ENCODE measurements at places on chromosomes 4 and X. TPM values are rescaled to one million over a fixed set of nuclear protein-coding genes. Genes with fewer than 3 reads are reported as not detected.

GRIA3 gene
- 2.6 TPM for polyA plus RNA-seq

SERTM2 gene
- 0.05 TPM for polyA plus RNA-seq

HTRA3 gene
- 7.2 TPM for polyA plus RNA-seq

SLC35A2 gene
- polyA plus RNA-seq: 27.2 TPM

GBA3 gene
- polyA plus RNA-seq: 10.7 TPM

CXCL10 gene
- polyA plus RNA-seq: 0.93 TPM

FAM9C gene
- 0.25 TPM for polyA plus RNA-seq

COX7B2 gene
- polyA plus RNA-seq: not detected

TET2 gene
- polyA plus RNA-seq: 29.1 TPM

TCP11X2 gene
- 2.4 TPM for polyA plus RNA-seq

UGT2A1 gene
- polyA plus RNA-seq: 8.6 TPM

NXF2 gene
- polyA plus RNA-seq: 0.71 TPM

TLR6 gene
- 1.0 TPM for polyA plus RNA-seq

MAGEA2 gene
- polyA plus RNA-seq: not detected

GUCY1B1 gene
- polyA plus RNA-seq: 72.1 TPM

TRAPPC11 gene
- 55.3 TPM for polyA plus RNA-seq

UBE2K gene
- polyA plus RNA-seq: 105 TPM

SLC26A1 gene
- 10.0 TPM for polyA plus RNA-seq

COPS4 gene
- 80.7 TPM for polyA plus RNA-seq

MAGEA2B gene
- not detected for polyA plus RNA-seq

TLR2 gene
- 9.8 TPM for polyA plus RNA-seq

MID1IP1 gene
- polyA plus RNA-seq: 14.0 TPM

SSX4B gene
- polyA plus RNA-seq: not detected

GASK1B gene
- 35.5 TPM for polyA plus RNA-seq

F11 gene
- 5.3 TPM for polyA plus RNA-seq

FATE1 gene
- not detected for polyA plus RNA-seq

SOD3 gene
- 7.7 TPM for polyA plus RNA-seq

RNF175 gene
- polyA plus RNA-seq: 7.3 TPM

MAGIX gene
- 4.3 TPM for polyA plus RNA-seq

SCRG1 gene
- 0.45 TPM for polyA plus RNA-seq

TSPAN6 gene
- polyA plus RNA-seq: 173 TPM

VMA21 gene
- polyA plus RNA-seq: 33.3 TPM

TAF7L gene
- polyA plus RNA-seq: 0.67 TPM

RHOXF1 gene
- polyA plus RNA-seq: 3.0 TPM

DUX4 gene
- not detected for polyA plus RNA-seq

XAGE1A gene
- not detected for polyA plus RNA-seq

FAM184B gene
- polyA plus RNA-seq: 0.85 TPM

SLC25A4 gene
- 37.1 TPM for polyA plus RNA-seq

GAGE12H gene
- not detected for polyA plus RNA-seq

ADAMTS3 gene
- 15.7 TPM for polyA plus RNA-seq

NSDHL gene
- polyA plus RNA-seq: 24.1 TPM

CRLF2 gene
- 0.12 TPM for polyA plus RNA-seq

SPANXD gene
- polyA plus RNA-seq: not detected

Measured in left kidney (tissue), 8 donors.